CD4-positive, alpha-beta T cell treated with Interleukin-1 beta for 1 hour (primary cell): ENCODE measurements at places on chromosomes 16 and 17.
A peak's percentile ranks its signal among the peaks of the same experiment; 100 is the strongest.

- DNase-seq = no peak
Measured at GRCh38 chr17:42853597-42853967, 2.6 kb downstream of the AOC3 start.

- DNase-seq = no peak
Measured at GRCh38 chr16:56163089-56163488, 28.2 kb upstream of the GNAO1 start.

DNA sequence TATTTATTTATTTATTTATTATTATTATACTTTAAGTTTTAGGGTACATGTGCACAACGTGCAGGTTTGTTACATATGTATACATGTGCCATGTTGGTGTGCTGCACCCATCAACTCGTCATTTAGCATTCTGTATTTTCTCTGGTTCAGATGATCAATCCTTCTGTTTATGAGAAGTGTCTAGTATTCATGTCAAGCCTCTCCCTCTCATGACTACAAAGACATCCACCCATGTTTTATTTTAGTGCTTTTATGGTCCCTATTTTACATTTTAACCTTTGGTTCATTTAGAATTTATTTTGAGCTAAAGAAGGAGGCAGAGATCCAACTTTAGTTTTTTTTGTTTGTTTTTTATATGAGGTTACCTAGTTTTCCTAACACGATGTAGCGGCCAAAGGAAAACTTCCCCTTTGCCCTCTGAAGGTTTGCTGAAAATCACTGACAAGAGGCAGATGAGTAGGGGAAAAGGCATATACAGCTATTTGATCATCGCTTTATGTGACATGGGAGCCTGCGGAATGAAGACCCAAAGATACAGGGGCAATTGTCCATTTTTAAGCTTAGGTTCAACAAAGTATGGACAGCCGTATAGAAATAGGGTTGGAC lies 22.4 kb upstream of the AQP8 start:
- DNase-seq = no peak

DNA sequence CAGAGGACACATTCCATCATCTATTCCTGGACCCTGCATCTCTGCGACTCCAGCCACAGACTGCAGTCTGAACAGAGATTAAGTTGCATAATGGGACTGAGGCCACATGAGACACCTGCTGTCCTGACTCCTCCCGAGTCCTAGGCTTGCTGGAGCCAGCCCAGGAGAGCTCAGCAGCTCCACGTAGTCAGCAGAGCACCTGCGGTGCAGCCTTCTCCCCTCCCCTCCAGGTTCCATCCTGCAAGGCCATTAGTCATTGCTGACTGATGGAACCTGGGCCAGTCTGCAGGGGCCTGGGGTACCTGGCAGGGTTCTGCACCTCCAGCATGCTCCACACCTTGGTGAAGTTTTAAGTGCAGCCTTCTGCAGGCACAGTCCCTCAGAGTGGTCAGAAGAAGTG lies 76.7 kb downstream of the PLD6 start:
- DNase-seq = no peak

- DNase-seq = no peak
Measured at GRCh38 chr17:61579961-61580360, 11.1 kb downstream of the NACA2 start.

DNA sequence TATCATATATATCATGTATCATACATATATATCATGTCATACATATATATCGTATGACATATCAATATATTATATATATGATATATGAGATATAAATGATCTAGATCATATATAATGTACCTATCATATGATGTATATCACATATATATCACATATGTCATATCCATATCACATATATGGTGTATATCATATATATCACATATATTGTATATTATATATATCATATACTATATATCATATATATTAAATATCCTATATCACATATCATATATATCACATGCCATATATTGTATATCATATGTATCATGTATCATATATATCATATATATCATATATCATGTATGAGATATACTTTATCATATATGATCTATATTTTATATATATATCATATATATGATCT lies 355.9 kb upstream of the RBFOX1 start:
- no peak for DNase-seq

DNA sequence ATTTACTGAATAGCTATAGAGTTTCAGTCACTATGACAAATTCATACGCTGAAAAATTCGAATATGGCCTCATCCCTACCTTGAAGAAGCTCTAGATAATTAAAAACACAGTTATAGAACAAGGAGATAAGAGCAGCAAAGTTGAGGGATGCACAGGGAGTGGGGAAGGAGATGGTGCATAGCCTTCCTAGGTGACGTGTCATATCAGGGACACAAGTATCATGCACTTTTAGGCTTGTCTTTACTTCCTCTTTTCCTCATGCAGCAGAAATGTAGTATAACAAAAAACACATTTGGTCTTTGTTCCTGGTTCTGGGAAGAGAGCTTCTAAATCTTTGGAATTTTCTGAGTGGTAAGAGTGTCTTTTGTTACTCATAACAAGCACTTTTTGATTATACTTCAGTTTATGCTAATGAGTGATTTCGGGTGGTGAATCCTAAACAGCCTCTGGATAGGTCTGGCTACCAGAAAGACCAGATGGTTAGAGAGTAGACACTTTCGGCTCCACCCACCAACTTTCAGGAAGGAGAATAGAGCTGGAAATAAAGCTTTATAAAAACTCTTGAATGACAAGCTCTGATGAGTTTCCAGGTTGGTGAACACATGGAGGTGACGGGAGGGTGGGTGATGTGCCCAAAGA lies 341.4 kb downstream of the UTP18 start:
- DNase-seq = no peak

GRCh38 chr17:79365836-79366770 lies 244.7 kb downstream of the RBFOX3 start:
- no peak for DNase-seq

DNA sequence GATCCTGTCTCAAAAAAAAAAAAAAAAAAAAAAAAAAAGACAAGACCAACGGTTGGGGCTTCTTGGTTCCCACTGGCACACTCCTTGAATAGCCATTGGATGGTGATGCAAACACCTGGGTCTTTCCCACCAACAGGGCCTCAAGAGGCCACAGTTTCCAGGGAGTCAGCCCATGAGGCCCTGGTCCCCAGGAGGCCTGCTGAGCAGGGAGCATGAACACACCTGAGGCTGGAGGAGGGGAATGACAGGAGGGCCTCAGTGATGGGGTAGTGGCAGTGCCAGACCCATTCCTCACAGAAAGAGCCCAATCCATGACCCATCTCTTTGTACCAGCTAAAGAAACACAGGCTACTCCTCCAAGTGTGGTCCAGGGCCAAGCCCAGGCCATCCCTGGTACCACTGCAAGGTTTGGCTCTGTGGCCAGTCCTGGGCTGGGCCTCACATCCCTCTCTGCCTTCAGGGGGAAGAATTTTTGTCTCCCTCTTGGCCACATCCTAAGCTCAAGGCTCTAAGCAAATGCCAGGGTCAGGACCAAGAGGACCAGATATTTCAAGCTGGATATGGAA lies 13.9 kb downstream of the ARL2BP start:
- DNase-seq = no peak

DNA sequence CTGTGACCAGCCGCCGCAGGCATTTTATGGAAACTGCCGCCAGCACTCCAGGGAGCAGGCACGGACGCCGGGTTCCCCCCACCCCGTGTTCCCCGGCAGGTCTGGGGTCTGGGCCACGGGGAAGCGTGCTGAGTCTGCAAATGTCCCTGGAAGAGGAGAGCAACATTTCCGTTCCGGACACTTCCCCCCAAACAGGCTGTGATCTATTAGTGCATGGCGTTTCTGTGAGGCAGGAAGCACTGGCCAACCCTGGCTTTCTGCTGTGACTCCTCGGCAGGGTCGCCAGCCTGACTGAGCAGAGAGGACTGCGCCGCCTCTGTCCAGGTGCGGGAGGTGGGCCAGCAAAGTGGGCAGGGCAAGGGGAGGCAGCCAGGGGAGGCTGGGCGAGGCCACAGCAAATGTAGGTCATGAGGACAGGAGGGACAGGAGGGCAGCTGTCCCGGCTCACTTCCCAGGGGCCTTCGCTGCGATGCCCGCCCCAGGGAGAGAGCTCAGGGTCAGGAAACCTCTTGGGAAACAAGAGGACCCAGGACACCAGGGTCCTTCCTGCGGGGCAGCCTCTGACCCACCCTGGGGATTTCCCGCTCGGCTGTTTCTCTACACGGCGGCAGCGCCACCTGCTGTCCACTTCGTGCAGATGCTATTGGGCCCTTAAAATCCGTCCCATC lies 9.5 kb downstream of the FOXF1 start:
- DNase-seq = peak; percentile 48

- DNase-seq = no peak
Measured at GRCh38 chr16:58032710-58033293, 7.2 kb downstream of the MMP15 start.

GRCh38 chr16:85798901-85799496 lies 345 bp downstream of the EMC8 start:
- peak; percentile 22 for DNase-seq

- DNase-seq = no peak
Measured at GRCh38 chr17:78726513-78726912, 55.6 kb downstream of the CYTH1 start.

- no peak for DNase-seq
Measured at GRCh38 chr16:81565321-81566028, 120.9 kb downstream of the CMIP start.

GRCh38 chr17:39867880-39868553 lies at the start of gene ZPBP2:
TSS of gene ZPBP2 (plus strand) at chr17:39868202. CDS start at chr17:39868355, 153 bp downstream.
- DNase-seq = peak; percentile 53

- DNase-seq = no peak
Measured at GRCh38 chr17:10992106-10992880, 154.4 kb upstream of the PIRT start.
